GM12865 (cell line): ENCODE measurements at places on chromosomes 3 and 15.
A peak's percentile ranks its signal among the peaks of the same experiment; 100 is the strongest.

DNA sequence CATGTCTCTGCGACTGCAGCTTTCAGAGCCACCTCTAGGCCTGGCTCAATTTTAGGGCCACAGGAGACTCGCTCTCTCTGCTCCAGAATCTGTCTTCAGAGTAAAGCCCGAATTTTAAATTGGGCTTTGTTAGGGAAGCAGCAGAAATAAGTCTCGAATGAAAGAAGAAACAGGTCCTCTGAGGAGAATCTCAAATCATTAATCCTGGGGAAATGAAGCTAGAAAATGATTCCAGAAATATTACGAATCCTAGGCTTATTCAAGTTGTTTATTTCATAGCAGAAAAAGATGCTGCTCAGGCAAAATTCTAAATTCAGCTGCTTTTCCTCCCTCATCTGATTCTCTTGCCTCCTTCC lies 114.2 kb upstream of the THBS1 start:
- DNase-seq = no peak

DNA sequence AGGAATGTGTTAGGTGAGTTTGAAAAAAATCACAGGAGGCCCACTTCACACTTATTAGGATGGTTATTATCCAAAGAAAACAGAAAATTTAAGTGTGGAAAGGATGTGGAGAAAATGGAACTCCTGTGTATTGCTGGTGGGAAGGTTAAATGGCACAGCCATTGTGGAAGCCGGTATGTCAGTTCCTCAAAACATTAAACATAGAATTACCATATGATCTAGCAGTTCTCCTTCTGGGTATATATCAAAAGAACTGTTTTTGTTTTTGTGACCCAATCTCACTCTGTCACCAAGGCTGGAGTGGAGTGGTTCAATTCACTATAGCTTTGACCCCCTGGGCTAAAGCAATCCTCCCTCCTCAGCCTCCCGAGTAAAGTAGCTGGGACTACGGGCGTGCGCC lies 10.4 kb upstream of the ZFYVE19 start:
- no peak for DNase-seq

GRCh38 chr3:71641674-71642073 lies 58.1 kb upstream of the FOXP1 start:
- peak; percentile 25 for DNase-seq

GRCh38 chr15:63344731-63345390 lies 36.8 kb downstream of the CA12 start:
- no peak for DNase-seq

GRCh38 chr3:177960014-177960413 lies 576.2 kb upstream of the KCNMB2 start:
- DNase-seq = no peak

DNA sequence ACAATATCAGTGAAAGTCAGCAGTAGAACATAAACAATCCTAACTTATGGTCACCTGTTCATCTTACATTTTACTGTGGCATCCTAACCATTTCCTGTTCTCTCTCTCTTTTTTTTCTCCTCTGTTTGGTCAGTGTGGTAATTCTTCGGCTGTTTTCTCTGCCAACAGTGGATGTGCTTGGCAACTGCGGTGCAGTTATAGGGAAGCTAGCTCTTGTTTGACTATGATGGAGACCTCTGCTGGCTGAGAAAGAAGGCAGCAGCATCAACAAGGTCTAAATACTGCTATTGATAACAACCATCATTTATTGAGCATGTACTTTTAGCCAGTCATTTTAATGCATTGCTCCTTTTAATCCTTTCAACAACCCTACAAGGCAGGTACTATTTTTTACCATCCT lies 723 bp upstream of the DRD3 start:
- DNase-seq = peak; percentile 20

DNA sequence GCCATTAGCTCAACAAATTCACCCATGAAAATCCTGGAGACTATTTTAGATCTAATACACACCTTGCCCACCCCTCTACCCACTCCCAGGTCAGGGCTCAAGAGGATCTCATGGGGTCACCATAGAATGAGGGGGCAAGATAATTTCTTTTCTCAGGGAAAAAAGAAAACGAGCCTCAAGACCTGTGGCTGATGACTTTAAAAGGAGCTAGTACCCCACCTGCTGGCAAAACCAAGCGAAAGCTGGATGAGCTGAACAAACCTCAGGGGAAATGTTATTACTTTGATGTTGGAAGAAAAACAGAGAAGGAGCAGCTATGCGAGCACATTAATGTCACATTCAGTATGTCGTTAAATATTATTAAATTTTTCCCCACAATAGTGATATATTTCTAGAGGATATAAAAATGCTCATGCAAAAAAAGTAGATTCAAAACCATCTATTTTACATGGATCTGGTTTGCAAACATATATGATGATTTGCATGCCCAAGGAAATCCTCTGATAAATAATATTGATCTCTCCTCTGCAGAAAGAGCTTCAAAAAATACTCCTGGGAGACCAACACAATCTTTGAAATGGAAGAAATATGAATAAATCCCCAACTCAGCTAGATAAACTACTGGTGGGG lies 37.7 kb downstream of the PLD1 start:
- DNase-seq = peak; percentile 77

DNA sequence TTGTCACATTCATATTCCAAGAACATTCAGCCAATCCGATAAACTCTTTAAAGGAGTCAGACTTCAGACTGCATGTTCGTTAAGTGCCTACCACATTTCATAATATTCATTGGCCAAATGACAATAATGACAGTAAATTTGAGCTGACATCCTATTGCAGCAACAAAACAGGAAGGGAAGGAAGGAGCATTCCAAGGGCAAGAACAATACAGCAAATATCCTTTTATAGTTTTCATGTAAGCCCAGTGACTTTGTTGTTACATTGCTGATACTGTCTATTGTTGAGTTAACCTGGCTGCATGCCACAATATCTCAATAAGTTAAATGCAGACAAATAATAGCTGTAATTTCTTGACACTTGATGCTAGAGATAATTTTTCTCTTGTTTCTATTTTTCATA lies 16.4 kb upstream of the CBLB start:
- DNase-seq = no peak

GRCh38 chr15:34987609-34988026 lies 469 bp downstream of the ZNF770 start:
- DNase-seq = no peak

- DNase-seq = no peak
Observed at GRCh38 chr3:192906940-192907339, 10.7 kb downstream of the MB21D2 start.

GRCh38 chr3:144487011-144487410 lies 515.4 kb downstream of the DIPK2A start:
- no peak for DNase-seq

GRCh38 chr15:71807691-71808091 lies 2.7 kb upstream of the NR2E3 start:
- no peak for DNase-seq

DNA sequence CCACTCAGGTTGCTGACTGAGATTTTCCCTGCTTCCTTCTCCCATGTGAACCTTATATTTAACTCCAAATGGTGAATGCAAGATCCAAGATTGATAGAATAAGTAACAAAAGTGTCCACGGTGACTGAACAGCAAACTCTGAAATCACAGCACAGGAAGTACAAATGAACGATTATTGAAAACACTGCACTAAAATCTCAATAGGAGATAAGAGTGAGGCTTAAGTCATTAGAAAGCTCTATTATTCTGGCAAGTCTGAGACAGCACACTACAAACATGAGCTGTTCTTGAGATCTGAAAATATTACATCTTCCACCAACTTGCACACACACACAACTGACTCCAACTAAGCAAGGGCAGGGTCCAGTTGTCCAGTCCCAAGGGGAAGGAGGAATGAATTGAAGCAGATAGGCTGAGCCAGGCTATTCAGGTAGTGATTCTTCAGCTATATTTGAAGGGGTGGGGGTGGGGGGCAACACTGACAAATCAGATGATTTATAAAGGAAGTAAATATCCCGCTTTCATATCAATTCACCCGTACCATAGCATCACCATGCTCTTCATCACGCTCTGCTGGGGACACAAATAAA lies 2.9 kb downstream of the ZNF385D start:
- DNase-seq = no peak

DNA sequence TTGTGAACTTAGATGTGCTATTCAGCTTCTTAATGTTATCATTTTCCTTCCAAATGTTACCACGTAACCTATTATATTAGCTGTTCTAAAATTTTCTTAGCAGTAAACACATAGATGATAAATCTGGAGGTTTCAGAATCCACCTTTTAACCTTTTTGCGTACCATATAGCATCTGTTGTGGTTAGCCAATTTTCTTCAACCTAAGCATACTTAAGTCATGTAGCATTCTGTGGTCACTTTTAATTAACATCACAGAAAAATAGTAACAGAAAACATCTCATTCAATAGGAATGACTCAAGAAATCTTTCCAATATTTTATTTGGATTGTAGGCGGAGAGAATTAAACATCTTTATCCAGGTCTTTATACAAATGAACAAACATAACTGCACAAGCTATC lies 1465.3 kb upstream of the GBE1 start:
- no peak for DNase-seq

DNA sequence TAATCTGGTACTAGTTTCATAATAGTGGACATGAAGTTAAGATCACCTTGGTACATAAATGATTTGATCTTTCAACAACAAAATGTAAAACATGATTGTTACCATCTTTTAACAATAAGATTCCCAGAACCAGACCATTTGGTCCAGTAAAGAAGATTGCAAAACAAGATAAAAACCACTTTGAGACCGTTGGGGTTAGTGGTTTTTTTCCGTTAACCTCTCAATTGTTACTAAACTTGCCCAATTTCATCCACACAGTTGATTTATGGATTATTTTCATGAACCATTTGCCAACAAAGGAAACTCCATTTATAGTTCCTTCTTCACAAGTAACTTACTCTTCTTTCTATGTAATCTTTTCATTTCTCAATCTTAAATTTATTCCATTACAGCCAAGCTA lies 53.8 kb downstream of the ATP8B4 start:
- DNase-seq = no peak

DNA sequence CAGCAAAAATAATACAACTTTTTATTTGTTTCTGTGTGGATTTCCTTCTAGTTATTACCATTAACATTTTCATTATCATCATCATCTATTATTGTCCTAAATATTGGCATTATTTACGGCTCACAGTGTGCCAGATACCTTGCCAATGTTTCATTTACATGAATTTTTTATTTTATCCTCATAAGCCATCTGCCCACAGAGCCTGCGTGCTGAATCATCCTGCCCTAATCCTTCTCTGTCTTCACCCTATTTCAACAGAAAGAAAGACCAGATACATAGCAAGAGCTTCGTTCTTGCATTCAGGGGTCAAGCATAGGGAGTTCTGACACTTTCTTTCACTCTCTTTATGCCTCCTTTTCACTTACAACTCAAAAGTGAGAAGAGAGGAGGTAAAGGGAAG lies 82.0 kb downstream of the KCNMB2 start:
- DNase-seq = peak; percentile 12

- no peak for DNase-seq
Observed at GRCh38 chr3:11010426-11011165, 18.0 kb downstream of the SLC6A1 start.

DNA sequence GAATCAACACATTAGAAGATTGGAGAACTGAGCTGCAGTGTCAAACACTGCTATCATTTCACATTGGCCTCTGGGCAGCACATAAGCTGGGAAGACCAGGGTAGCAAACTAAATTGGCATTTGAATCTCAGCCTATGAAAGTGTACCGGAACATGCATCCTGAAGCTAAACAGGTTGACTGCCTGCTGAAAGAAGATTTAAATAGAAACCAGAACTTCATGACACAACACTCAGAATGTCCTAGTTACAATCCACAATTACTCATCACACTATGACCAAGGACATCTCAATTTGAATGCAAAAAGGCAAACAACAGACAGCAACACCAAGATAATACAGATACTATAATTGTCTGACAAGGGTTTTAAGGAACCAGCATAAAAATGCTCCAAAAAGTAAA lies 26.2 kb downstream of the TM2D3 start:
- no peak for DNase-seq

- DNase-seq = peak; percentile 87
Observed at GRCh38 chr3:53134631-53135232, 4.5 kb upstream of the RFT1 start.

GRCh38 chr3:187193181-187193580 lies 4.1 kb upstream of the RTP1 start:
- DNase-seq = no peak

DNA sequence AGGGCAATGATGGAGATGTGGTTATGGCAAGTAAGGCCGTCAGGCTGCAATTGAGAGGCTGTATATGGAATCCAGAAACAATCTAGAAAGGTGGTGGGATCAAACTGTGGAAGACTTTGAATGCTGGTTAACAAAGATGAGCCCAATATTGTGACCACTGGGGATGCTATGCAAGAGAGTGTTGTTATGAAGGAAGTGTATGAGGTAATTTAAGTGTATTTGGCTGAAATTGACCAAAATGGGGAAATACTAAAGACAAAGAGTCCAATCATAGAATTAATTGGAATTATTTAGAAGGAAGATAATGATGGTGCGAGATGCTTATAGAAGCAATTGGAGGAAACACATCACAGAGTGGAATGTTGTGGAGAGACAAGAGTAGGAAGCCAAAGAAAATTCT lies 24.5 kb downstream of the BTLA start:
- DNase-seq = no peak

- peak; percentile 28 for DNase-seq
Observed at GRCh38 chr3:42961633-42962032, 17.5 kb upstream of the GASK1A start.

DNA sequence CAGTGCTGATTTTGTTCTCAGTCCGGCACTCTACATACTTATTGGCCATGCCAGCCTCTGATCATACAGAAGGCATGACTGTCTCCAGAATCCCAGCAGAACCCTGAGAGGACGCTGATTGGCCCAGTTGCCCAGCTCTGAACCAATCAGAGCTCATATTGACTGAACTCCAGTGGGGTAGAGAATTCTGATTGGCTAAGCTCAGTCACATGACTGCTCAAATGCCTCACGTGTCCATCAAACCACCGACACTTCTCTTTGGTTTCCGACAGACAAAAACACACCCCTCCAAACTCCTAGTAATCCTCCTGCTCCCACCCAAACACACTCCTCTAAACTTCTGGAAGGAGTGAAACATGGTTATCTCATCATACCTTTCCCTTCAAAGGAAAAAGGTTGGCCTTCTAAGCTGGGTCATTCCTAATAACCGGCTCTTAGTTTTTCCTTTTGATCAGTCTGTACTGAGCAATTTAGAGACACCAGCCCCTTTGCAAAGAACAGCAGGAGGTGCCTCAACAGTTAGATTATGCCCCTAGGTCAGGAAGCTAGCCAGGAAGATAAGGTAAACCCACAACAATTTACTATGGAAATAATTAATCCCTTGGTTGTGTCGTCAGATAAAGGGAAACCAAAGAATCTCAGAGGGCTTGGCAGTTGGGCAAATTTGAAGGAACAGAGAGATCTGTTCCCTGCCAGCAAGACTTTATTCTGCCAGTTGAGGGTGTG lies 187.8 kb downstream of the TLE3 start:
- DNase-seq = no peak

GRCh38 chr3:137763594-137763938 lies 549 bp upstream of the SOX14 start:
- DNase-seq = no peak
